ENCODE measurements at places on chromosomes 16 and 17. TPM values are rescaled to one million over a fixed set of nuclear protein-coding genes. Genes with fewer than 3 reads are reported as not detected.

DNA sequence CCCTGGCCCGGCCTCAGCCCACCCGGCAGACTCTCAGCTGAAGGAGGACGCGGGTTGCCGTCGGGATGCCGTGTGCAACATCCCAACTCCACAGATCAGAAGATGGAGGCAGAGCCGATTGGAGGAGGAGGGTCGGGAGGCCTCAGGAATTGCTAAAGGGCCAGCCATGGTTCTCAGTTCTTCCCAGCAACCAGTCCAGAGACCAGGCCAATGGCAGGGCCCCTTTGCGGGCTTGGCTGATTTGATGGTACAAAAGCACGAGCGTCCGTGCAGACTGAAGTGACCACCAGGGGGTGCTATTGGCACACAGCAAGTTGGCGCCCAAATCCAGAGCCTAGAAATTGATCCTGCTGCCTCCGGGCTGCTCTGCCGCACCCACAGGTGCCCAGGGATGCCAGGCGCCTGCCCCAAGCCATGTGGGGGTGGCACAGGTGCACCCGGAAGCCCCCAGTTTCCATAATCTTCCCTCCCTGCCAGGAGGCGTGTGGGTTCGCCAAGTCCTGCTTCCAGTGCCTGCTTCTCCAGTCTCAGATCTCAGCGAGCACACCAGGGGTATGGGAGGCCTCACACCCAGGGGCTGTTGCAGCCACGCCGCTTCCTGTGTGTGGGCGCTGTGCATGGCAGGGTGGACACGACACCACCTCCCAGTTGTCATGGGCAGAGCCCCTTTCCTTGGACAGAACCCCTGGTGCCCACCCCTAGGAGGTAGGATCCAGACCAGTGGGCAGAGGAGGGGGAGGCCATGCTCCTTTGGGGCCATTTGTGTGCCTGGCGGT lies 7.1 kb upstream of the TEX19 start:
- peak; percentile 88 for ATAC-seq

GRCh38 chr16:11870399-11870798 lies 19.1 kb upstream of the RSL1D1 start:
- no peak for ATAC-seq

DNA sequence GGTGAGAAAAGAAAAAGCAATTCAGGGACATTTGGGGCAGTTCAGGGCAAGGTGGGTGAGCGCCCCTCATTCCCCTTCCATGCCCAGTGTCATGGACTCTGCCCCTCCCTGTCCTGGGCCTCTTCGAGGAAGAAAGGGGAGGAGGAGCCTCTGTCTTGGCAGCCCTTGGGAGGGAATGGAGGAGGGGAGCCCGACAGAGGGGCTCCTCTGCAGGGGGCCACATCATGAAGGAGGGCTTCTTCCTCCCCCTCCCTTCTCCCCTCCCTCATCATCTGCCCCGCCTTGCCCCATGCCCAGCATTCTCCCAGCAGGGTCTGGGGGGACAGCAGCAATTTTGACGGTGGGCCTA lies 33.2 kb upstream of the TAC4 start:
- ATAC-seq, result no peak

DNA sequence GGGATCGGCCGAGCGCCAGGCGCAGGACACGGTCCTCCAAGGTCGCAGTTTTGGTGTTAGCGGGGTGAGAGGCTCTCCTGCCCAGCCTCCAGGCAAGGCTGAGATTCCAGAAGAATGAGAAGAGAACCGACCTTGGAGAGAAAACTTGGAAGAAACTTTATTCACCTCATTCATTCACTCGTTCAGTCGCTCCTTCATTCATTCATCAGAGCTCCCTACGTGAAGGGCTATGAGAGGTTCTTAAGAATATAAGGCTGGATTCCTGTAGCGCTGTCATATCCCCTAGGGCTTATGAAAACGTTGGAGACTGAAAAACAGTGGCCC lies 991 bp upstream of the MYH10 start:
- ATAC-seq, result no peak

- peak; percentile 67 for ATAC-seq
Measured at GRCh38 chr17:19409509-19409908, 1.5 kb upstream of the RNF112 start.

DNA sequence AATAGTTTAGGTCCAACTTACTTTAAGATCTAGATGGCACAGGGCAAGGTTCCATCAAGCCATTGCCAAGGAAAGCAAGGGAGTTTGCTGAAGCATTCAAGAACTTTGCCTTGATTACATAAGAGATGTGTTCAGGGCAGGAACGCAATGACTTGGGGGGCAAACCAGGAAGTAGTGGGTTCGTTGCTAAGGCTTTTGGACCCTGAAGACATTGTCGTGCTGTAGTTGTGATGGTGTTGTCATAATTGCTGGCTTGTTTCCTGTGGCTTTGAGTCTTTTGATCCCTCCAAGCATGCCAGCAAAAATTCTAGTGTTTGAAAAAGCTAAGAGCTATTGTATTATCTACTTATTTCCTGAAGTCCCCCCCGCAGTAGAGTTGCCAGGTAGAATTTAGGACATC lies 70.7 kb upstream of the HNF1B start:
- ATAC-seq, result no peak

DNA sequence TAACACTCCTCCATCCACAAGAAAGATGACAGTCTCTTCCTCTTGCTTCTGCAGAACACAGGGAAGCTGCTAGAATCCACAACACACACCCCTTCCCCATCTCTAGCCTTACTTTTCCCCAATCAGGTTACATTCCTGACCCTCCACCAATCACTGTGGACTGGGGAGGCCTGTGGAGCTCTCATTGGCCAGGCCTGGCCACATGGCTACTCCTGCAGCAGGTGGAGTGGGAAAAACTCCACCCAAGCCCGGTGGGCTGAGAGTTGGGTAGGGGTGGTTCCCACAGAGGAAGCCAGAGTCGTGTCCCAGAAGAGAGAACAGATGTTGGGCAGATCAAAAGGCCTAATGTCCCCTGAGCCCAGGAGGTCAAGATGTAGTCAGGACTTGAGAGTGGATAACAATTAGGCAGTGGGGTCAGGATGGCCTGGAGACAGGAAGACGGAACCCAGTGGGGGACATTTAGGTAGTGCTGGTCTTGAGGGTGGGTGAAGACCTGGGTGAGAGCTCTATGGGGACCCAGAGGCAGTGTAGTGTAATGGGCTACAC lies 22.1 kb downstream of the COQ7 start:
- ATAC-seq, result no peak

DNA sequence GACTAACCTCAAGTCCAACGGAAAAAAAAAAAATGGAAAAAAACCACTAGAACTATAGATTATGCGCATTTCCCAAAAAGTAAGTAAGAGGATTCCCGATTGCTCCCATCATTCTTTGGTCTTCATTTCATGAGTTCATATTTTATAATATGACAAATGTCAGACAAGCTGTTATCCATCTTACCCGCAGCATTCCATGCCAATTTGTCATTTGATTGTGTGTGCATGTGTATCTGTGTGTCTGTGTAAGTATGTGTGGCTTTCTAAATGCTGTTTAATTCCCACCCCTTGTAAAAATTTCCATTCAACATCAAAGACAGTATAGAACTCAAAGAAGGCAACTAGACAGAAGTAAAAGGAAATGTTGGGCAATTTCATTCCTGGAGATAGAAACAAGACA lies 434.1 kb downstream of the CDH11 start:
- no peak for ATAC-seq

DNA sequence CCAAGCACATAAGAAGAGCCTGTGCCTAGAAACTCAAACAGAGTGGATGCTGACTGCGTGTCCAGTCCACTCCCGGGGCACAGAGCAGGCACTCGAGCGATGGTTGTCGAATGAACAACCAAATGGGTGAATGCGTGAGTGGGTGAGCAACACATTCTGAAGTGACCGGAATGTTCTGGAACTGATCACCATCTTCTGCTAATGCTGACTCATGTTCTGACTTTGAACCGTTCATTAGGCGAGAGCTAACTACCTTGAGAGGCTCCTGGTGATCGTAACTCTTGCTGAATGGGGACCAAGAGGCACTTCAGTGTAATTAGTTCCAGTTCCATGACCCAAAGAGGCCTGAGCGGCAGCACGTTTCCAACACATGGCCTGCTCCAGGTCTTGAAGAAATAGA lies 37.9 kb downstream of the IRF8 start:
- peak; percentile 27 for ATAC-seq

DNA sequence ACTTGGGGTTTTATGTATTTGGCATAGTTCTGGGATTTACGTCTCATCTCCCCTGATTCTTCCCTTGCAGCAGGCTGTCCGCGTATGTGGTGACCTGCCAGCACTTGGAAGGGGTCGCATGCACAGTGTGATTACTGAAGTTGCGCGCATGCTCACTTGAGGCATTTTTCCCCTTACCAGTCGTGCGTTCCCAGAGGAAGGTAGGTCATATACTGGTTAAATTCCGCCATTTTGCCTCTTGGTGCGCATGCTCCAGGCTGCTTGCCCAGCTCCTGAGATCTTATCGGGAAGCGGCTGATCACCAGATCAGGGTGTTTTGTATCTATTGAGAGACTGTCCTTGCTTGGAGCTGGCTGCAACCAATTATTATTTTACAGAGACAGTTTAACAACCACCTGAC lies 56.5 kb upstream of the TEX2 start:
- ATAC-seq, result no peak

Gene TEPSIN
- 35.0 TPM for total RNA-seq

GRCh38 chr17:18017958-18018357 lies 21.0 kb downstream of the ATPAF2 start:
- ATAC-seq, result no peak

GRCh38 chr16:2895813-2896212 lies 12.8 kb downstream of the FLYWCH2 start:
- no peak for ATAC-seq

Gene KRTAP4-8
- not detected for total RNA-seq

DNA sequence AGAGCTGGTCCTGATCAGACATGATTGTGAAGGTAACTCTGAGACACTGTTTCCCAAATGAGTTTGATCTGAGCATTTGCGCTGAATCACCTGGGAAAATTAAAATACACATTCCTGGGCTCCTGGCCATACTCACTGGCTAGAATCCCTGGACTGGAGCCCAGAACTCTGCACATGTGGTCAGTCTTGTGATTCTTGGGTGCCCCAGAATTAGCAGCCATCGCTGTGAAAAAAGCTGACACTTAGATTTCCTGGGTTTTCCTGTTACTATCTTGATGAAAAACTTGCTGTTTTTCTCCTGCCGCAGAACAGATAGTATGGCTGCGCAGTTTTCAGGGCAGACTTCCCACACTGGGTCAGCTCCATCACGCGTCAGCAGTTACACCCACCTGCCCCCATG lies 24.6 kb downstream of the NECAB2 start:
- ATAC-seq, result no peak

DNA sequence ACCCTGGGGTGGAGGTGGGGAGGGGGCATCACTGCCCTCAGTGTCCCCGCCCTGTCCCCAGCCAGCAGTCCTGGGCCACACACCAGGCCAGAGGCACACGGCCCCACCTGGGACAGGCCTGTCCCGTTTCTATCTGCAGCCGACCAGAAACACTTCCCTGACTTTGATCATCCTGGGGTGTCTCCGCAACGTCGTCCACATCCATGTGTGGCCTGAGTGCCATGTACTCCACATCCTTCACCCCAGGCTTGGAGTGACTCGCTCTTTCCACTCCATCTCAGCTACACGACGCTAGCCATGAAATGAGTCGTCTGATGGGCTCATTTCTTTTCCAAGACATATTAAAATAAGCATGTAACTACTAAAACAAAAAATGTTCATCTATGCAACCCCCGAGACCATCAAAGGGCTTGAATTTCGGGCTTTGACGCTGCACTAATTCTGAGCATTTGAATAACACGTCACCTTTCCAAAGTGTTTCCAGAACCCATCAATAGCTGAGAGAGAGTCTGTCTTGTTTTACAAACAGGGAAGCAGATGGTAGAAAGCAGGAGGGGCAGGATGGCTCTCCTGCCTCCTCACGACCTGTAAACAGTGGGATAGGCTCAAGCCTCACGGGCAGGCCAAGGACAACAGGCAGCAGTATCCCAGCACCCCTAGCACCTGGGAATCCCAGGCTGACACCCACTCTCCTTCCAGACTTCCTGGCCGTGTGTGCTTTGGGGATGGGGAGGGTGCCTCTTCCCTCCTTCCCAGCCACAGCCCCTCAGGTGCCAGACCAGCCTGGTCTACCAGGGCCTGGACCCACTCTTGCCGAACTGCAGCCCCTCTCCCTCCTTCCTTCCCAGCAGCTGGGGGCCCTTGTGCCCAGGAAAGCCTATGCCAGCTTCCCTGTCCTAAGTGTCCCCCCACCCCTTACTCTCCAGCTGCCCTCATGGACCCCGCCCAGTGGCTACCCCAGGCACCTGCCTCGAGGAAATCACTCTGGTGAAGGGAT lies 20.0 kb upstream of the RASD1 start:
- ATAC-seq, result no peak

Gene WDR90
- total RNA-seq, result 93.9 TPM

Gene PKMYT1
- 97.7 TPM for total RNA-seq

Gene NOD2
- 28.4 TPM for total RNA-seq

GRCh38 chr16:50992350-50993032 lies 158.6 kb downstream of the SALL1 start:
- no peak for ATAC-seq

Gene ATP2A1
- 2.2 TPM for total RNA-seq

DNA sequence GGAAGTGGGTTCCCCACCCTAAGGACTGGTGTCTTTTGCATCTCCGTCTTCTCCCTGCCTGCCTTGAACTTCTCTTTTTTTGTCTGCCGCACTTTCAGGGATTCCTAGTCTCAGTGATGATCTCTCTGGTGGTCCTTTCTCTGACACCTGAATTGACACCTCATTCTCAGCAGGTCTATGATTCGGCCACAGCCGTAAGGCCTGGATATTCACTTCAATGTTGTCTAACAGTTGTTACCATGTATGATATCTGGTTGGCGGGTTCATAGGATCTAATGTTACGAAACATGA lies 25.1 kb upstream of the SLC47A1 start:
- no peak for ATAC-seq

DNA sequence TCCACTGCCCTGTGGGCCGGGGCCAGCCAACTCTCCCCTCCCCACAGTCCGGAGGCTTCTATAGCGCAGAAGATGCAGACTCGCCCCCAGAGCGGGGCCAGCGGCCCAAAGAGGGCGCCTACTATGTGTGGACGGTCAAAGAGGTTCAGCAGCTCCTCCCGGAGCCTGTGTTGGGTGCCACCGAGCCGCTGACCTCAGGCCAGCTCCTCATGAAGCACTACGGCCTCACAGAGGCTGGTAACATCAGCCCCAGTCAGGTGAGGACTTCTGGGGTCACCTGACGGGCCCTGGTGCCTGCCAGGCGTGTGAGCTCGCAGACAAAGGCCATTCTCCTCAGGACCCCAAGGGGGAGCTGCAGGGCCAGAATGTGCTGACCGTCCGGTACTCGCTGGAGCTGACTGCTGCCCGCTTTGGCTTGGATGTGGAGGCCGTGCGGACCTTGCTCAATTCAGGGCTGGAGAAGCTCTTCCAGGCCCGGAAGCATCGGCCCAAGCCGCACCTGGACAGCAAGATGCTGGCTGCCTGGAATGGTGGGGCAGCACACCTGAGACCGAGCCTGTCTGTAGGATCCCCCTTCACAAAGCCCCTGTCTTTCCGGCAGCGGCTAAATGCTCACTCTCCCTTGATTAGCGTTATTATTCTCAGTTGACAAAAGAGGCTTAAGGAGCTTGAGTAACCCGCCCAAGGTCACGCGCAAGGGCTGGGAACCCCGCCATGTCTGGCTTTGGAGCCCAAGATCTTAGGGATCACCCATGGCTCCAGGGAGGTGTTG lies 3.9 kb downstream of the SPATA20 start:
- no peak for ATAC-seq
